NCI-H2171 (cell line): ENCODE measurements at places on chromosomes 13 and 19.

- DNase-seq: no peak
These were observed 2.1 kb upstream of the ERFL start for GRCh38 chr19:41930322-41930722.

GRCh38 chr19:2491130-2491801 lies 15.3 kb downstream of the GADD45B start:
- DNase-seq: peak; percentile 64

GRCh38 chr13:67023130-67023876 lies 206.8 kb downstream of the PCDH9 start:
- no peak for DNase-seq

- no peak for DNase-seq
These were observed 73.1 kb downstream of the CEBPG start for GRCh38 chr19:33446330-33447293.

GRCh38 chr19:32061315-32061714 lies 284.1 kb upstream of the ZNF507 start:
- DNase-seq: no peak

DNA sequence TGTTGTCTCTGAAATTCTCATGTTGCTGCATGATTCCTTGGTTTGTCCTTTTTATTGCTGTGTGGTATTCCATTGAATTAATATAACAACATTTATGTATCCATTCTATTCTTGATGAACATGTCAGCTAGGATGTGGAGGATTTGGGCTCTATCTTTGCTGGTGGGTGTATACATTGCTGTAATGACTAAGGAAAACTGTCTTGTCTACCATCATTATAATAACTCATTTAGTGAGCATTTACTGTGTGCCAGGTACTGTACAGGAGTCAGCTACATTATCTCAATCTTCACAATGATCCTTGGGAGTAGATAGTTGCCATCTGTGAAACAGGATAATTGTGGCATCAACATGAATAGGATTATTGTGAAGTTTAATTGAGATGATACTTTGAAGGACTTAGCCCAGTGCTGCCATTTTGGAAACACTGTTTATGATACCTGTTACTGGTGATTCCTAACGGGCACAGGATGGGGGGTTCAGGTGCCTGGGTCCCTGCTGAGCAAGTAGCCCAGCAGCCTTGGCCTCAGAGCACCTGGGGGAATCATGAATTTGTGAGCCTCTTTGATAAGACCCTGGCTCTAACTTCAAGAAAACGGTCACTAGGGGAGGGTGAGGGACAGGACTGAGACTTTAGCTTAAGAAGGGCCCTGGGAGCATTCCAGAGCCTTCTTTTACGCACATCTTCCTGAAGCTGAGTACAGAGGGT lies 1.8 kb upstream of the CCNE1 start:
- DNase-seq: no peak

- no peak for DNase-seq
These were observed 9.5 kb downstream of the XAB2 start for GRCh38 chr19:7619671-7620441.

DNA sequence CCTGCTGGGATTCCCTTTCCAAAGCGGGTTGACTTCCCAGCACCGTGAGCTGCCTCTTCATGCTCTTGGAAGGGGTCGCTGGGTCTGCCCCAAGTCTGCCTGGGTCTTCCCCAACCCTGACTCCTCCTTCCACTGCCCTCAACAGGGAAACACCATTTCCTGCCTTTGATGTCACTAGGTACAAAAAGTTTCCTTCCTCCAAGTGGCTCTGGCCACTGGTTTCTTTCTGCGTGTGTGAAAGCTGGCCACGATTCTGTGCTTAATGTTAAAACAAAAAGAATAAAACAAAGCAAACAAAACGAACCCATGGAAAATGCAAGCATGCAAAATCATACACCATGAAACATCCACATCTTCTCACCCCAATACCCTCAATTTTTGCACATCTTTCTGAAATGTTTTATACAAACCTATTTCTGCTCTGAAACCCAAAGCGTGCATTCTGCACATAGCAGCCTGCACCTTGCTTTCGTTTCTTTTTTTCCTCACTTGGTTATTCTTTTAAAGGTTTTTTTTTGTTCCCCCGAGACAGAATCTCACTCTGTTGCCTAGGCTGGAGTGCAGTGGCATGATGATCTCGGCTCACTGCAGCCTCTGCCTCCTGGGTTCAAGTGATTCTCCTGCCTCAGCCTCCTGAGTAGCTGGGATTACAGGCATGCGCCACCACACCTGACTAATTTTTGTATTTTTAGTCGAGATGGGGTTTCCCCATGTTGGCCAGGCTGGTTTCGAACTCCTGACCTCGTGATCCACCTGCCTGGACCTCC lies 12.5 kb upstream of the TNFSF9 start:
- no peak for DNase-seq

DNA sequence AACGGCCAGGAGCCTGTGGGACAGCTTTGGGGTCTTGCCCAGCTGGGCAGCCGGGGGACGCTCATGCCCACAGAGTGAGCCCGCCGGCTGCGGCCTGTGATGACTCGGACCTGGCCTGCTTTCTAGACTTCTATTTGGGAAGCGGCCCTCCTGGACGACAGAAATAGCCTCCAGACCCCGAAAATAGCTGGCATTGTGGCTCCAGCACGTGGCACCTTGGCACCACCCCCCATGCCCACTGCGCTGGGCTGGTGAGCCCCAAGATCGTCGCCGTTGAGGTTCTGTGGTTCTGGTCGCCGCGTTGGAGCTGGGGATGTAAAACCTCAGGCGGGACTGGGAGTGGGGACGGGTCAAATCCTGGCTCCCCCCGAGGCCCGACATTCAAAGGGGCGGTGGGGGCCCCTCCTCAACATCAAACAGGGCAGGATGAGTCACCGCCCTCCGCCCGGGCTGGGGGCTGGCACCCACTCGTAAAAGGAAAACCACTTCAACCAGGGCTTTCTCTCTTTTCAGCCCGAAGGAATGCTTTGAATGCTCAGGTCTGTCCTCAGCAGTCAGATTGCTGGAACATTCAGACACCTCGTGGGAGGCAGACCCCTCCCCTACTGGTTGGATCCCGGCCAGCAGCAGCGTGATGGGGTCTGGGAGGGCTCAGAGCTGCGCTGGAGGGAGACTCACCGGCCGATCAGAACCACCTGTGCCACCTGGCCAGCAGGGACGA lies 42.1 kb downstream of the GADD45B start:
- DNase-seq: no peak

- peak; percentile 17 for DNase-seq
These were observed 388.1 kb downstream of the KCNRG start for GRCh38 chr13:50403311-50403710.

- DNase-seq: no peak
These were observed 5.3 kb upstream of the CCNP start for GRCh38 chr19:40231544-40232424.

DNA sequence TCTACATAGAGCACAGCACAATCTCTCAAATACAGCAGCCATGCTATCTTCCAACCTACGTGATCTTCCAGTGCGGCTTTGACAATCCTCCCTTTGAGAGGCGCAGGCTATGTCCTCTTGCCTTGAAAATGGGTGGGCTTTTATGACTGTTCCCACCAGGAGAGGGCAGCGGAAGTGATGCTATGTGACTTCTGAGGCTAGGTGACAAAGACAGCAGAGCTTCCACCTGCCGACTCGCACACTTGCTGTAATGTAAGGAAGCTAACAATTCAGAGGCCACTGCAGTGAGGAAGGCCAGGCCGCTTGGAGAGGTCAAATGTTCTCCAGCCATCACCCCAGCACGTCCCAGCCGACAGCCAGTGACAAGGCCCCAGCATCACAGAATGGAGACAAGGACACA lies 65.8 kb downstream of the MRPL57 start:
- DNase-seq: no peak

DNA sequence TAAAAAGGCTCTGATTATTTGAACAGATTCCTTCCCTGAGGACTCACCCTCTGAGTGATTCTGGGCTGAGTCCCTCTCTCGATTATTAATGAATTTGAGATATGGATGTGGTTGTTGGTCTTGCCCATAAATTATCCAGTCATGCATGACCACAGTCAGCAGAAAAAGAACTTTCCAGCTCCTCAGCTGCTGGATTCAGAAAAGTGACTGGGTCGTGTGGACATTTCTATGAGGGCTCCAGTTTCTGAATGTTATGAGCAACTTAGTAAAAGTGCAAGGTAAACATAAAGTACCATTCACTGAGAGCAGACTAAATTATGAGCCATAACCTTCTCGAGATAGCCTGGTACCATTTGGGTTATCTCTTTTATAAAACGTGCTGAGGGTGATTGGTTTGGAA lies 100.1 kb upstream of the CLDN10 start:
- DNase-seq: no peak

- peak; percentile 63 for DNase-seq
These were observed 22.3 kb upstream of the TFDP1 start for GRCh38 chr13:113562085-113562749.

GRCh38 chr13:23567906-23568460 lies 2.2 kb upstream of the TNFRSF19 start:
- DNase-seq: no peak

DNA sequence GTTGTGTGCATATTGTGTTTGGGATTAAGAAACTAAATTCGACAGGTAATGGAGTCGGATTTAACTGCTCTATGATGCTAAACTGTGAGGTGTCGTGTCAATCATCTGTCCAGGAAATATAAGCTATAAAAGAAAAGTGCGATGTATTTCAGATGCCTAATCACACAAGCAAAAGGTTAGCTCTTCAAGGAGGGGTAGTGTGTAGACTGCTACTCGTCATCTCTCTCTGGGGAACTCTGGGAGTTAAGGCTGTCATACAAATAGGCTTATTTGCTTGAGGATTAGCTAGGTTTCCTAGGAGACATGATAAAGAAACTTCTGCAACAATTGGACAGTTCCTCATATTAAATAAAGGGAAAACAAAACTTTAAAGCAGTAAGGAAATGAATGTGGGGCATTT lies 462.1 kb downstream of the OLFM4 start:
- no peak for DNase-seq

DNA sequence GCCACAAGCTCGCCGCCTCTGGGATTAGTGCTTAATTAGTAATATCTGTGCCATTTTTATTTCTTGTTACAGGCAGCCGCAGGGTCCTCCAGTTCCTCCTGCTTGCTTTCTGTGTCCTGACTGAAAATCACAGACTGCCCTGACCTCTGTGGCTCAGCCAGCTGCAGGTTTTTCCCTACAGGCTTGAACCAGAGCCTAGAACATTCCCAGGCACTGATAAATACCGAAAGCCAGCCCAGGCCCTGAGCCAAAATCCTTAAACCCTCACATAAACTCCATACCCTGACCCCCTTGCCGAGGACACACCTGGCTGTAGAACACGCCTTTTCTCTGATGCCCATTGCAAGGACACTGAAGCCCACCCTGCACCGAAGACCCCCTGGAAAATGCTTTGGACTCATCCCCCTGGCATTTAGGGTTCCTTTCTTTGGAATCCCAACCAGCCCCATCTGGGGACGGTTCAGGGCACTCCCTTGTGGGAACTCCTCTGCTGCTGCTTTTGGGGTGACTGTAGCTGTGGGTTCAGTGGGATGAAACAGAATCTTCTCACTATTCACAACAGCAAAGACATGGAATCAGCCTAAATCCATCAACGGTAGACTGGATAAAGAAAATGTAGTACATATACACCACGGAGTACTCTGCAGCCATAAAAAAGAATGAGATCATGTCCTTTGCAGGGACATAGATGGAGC lies 15.5 kb downstream of the DPP9 start:
- DNase-seq: no peak

GRCh38 chr13:44802491-44802890 lies 186.8 kb downstream of the NUFIP1 start:
- DNase-seq: no peak

DNA sequence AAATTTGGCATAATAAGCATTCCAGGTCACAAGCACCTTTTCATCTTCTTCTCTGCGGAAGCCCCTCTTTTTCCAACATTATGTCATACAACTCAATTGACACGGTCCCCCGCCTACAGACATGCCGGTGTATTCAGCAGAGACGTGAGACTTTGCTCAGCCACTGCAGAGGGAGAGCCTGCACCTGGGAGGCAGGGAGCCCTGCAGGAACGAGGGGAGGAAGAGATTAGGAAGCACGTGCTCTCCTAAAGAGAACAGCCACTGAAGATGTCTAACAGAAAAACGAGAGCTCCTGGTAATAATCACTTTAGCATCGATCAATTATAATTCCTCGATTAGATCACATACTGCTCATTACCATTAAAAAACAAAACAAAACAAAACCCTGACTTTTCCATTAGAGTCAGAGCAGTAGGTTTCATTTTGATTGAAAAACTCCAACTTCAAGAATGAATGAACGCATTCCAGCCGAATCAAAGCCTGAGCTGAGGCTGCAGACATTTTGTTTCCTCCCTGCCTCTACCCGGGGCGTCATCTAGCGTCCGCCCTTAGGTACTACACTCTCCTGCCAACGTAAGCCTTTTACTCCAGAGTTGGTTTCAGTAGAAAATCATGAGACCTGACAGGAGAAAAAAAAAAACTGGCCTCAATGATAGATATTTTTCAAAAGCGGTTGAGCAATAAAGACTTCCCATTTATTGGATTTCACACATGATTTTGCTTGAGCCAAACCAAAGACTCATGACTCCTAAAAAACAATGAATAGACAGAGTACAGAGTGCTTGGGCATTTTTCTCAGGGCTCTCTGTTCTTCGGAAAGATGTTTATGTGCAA lies 194.5 kb downstream of the KATNAL1 start:
- DNase-seq: peak; percentile 25

- DNase-seq: no peak
These were observed 265.0 kb downstream of the RBM26 start for GRCh38 chr13:79141082-79141481.

GRCh38 chr13:77190349-77190958 lies 136.4 kb downstream of the MYCBP2 start:
- DNase-seq: no peak

GRCh38 chr19:1488282-1488601 lies 1.9 kb downstream of the PCSK4 start:
- no peak for DNase-seq

- no peak for DNase-seq
These were observed 110.4 kb downstream of the RAB20 start for GRCh38 chr13:110450941-110451730.

DNA sequence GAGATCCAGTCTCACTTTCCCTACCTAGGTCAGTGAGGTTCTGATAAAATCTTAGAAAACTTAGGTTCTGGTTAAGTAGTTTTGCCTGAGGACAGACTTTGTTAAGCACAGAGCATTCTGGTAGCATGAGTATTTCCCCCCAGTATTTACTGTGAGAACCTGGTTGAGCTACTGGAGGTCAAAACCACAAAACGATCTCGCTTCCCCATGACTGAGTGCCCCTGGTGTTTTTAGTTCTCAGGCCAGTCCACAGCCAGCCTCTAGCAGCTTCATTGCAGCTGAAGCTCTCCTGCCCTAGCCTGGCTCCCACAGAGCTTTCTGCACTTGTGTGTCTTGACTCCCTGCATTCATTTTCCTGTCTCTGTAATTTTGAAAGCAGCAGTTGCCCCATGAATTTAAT lies 1138.2 kb downstream of the UQCRFS1 start:
- no peak for DNase-seq
